ENCODE measurements at places on chromosomes 1 and 21. TPM values are rescaled to one million over a fixed set of nuclear protein-coding genes. Genes with fewer than 3 reads are reported as not detected.

Gene LCE3E
- total RNA-seq, result not detected

- DNase-seq, result no peak
These were observed 14.0 kb downstream of the ATP5PO start for GRCh38 chr21:33901412-33902288.

DNA sequence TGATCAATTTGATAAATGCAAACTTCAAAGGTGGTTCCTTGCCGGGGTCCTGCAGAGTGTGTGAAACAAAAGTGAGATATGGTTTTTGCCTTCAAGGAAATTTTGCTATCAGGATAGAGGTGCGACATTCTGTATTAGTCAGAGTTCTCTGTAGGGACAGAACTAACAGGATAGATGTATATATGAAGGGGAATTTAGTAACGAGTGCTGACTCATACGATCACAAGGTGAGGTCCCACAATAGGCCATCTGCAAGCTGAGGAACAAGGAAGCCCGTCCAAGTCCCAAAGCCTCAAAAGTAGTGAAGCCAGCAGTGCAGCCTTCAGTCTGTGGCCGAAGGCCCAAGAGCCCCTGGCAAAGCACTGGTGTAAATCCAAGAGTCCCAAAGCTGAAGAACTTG is 157.0 kb downstream of the RYR2 start:
- no peak for DNase-seq

DNA sequence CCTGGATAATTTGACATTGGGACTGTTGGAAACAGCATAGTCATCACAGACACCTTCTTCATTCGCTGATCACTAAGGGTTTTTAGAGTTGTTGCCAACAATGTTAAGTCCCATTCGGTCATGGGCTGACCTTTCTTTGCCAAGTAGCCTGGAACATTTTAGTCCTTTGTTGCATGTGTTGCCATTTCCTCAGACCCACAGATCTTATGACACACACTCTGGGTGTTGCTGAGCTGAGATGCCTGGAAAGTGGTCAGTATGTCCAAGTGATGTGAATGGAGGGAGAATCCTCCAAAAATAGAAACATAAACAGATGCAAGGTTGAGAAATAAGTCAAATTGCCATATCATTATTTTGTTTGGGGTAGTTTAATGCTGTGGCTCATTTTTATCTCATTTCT is 61.5 kb upstream of the GJA5 start:
- DNase-seq, result peak; percentile 8

DNA sequence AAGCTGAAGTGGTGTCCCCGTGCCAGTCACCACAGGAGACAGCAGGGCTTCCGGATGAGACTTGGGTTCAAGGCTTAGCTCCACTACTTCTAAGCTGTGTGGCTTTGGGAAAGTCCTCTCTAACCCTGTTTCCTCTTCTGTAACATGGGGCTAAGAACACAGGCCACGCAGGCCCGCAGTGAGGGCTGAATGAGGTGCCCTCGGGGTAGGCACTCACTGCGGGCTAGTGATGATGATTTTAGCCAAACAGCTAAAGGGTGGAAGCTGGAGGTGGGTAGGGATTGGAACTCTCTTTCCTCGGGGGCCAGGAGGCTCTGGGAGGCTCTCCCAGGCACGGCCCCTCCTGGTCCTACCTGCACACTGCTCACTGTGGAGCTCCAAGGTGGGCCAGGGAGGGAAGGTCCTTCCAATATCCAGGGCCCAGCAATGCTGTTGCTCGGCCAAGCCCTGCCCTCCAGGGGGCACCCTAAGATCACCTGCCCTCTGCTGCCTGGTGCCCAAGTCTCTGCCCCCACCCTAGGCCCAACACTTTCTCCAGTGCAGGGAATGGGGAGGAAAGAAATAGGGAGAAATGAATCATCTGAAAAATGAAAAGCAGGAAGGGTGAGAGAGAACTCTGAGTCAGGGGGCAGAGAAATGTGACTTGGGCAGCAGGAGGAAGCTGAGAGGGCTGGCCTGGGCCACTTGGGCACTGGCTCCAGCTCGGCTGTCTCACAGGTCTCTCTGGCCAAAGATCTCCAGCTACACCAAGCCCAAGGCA is 19.2 kb upstream of the EVA1B start:
- peak; percentile 81 for DNase-seq

DNA sequence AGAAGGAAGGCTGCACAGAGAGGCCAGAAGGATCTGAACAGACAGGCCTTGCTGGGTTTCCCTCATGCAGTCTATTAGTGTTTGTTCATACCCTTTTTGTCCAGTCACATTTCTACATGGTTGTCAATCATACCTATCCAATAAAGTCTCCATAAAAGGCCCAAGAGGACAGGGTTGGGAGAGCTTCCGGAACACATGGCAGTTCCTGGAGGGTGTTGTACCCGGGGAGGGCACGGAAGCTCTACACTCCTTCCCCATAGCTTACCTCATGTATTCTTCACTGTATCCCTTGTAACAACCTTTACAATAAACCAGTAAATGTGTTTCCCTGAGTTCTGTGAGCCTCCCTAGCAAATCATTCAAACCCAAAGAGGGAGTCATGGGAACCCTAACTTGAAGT is 28.0 kb downstream of the MCOLN2 start:
- no peak for DNase-seq

GRCh38 chr1:75937034-75937433 is 4.8 kb upstream of the ASB17 start:
- DNase-seq, result no peak

DNA sequence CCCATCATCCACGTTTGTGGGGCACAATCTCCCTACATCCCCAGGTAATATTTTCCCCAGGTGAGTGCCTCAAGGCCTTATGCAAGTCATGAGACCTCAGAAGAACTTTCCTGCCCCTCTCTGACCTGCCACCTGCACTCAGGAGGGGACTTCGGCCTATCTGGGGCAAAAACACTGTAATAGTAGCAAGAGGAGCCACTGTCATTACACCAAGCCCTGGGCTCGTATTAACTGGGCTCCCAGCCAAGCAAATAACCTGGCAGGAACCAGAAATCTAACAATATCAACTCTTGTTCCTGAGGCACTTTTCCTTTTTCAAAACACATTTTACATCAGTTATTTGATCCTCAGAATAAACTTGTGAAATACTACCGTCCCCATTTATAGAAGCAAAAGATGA is 30.9 kb downstream of the LAMB3 start:
- peak; percentile 64 for DNase-seq

- no peak for DNase-seq
These were observed 31.2 kb upstream of the CFAP126 start for GRCh38 chr1:161398900-161399256.

Gene DNM3
- total RNA-seq, result 1.4 TPM

All from mucosa of descending colon (tissue), 3 donors.